ENCODE measurements at places on chromosomes 6 and 20. TPM values are rescaled to one million over a fixed set of nuclear protein-coding genes. Genes with fewer than 3 reads are reported as not detected.
A peak's percentile ranks its signal among the peaks of the same experiment; 100 is the strongest.

DNA sequence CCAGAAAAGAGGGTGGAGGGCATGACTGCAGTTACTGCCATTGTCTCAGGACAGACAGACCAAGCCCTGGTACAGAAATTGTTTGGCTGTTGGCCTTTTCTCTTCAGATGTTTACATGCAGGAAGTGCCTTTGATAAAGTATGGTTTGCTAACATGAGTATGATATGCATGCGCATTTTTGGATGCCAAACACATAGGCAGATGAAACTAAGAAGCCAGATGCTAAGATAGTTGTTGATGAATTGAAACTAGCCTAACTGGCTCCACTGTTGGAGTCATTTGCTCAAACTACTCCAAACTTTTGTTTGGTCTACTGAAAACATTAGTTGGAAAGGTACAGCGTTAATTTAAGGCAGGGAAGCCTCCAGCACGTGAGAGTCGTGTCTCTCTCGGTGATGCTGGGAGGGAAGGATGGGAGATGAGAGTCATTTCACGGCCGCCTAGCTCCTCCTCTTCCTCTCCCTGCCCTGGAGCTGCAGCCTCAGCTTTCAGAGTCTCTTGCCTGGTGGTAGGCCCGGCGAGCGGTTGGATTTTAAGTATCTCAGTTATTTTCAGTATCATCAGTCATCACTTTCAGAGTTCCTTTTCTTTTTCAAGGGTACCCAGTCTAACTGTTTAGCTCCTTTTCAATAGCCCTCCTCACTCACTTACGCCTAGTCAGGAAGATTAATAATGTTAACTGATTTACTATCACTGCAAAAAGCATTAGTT lies 29.7 kb downstream of the RREB1 start:
- DNase-seq, result peak; percentile 75

- no peak for DNase-seq
Observed at GRCh38 chr6:68252632-68253031, 382.4 kb upstream of the ADGRB3 start.

The MUCL3 gene
- not detected for total RNA-seq

The CRIP3 gene
- total RNA-seq, result 0.62 TPM

DNA sequence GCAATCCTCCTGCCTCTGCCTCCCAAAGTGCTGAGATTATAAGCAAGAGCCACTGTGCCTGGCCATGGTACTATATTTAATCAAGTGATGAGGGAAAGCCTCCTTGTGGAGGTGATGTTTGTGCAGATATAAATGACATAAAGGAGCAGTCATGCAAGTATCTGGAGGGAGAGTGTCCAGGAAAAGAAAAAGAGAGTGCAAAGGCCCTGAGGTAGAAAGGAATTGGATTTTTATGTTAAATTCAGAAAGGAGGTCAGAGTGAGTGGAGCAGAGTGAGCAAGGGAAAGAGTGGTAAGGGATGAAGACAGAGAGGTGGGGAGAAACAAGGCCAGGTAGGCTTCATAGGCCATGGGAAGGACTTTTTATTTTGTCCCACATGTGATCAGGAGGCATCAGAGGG lies 7.4 kb upstream of the FKBPL start:
- no peak for DNase-seq

DNA sequence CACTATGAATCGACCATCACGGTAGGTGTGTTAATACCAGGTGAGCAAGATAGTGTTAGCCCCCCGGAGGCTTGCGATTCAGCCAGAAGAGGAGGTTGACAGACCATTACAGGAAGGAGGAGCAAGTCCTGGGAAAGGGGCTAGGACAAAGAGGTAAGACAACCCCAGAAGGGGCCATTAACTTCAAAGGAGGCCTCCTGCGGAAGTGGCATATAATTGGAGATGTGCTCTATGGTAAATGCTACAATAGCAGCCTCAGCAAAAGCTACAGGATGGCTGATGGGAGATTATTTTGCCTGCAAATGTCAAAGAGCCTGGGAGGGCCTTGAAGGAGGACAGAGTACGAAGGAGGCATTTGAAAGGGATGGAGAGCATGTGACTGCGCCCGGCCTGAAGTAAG lies 108.6 kb upstream of the CITED2 start:
- no peak for DNase-seq

GRCh38 chr6:44062771-44063560 lies 64.3 kb downstream of the MRPL14 start:
- DNase-seq, result peak; percentile 79

DNA sequence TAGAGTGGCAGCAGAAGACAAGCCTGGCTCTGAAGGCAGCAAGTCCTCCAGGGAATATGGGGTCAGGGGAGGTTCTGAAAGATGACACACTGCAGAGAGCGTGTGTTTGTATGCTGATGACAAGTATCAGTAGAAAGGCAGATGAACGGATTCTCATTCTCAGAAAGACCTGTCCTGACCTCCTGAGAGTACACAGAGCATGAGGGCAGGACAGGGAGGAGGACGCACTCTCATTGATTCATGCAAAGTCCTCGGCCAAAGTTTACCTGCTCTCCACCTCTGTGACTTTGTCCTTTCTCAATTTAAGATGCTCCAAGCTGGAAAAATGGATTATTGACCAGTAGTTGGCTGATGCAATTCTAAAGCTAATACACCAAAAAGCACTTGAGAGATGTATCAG lies 156.7 kb downstream of the LPA start:
- DNase-seq, result no peak

- DNase-seq, result no peak
Observed at GRCh38 chr20:6657904-6658303, 109.6 kb upstream of the BMP2 start.

GRCh38 chr6:157323966-157324300 lies 614 bp upstream of the TMEM242 start:
- peak; percentile 88 for DNase-seq

GRCh38 chr6:6461138-6461537 lies 127.4 kb upstream of the LY86 start:
- DNase-seq, result no peak

GRCh38 chr20:5331340-5331739 lies 14.6 kb upstream of the PROKR2 start:
- no peak for DNase-seq

DNA sequence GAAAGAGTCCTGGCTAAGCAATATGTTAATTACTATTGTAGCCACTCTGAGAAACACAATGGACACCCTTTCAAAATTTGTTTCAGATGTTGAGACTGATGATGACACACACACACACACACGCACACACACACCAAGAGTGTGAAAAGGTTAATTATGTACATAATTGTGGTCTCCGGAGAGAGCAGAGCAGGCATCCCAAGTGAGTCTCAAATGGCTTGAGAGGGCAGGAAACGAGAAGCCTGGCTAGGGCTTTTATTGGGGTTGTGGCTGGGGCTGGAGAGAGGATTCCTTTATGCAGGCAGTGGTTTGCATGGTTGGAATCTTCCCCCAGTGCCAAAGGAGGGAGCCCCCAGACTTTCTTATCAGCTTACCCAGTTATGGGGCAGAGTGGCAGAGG lies 38.2 kb upstream of the NKX2-4 start:
- DNase-seq, result no peak

DNA sequence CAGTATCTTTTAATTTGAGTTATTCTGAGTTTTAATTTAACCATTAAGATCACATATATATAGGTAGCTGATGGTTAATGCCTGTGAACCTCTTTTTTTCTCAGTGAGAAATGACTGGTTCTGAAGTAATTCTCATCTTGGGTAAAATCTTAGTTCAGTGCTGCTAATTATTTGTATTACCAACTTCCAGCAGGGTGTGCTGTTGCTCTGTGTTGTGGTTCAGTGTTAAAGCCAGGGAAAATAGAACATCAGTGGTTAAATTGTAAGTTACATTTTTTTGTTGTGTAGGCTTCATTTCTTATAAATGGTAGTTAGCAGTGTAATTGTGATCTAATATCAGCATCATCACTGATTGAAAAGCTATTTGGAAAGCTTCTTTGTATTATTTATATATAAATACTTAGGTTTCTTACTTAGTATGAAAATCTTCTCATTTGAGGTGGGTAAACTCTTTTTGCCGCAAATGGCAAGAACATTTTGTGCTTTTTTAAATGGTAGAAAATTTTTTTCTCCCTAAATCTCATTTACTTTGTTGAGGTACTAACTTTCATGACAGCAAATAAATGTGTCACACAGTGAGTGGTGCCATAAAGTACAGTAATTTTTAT lies 43.7 kb downstream of the CDC5L start:
- peak; percentile 82 for DNase-seq

- no peak for DNase-seq
Observed at GRCh38 chr6:111724039-111724438, 118.4 kb upstream of the TRAF3IP2 start.

The LRRC1 gene
- total RNA-seq, result 19.1 TPM
